ENCODE measurements at places on chromosomes 3 and 15. TPM values are rescaled to one million over a fixed set of nuclear protein-coding genes. Genes with fewer than 3 reads are reported as not detected.

DNA sequence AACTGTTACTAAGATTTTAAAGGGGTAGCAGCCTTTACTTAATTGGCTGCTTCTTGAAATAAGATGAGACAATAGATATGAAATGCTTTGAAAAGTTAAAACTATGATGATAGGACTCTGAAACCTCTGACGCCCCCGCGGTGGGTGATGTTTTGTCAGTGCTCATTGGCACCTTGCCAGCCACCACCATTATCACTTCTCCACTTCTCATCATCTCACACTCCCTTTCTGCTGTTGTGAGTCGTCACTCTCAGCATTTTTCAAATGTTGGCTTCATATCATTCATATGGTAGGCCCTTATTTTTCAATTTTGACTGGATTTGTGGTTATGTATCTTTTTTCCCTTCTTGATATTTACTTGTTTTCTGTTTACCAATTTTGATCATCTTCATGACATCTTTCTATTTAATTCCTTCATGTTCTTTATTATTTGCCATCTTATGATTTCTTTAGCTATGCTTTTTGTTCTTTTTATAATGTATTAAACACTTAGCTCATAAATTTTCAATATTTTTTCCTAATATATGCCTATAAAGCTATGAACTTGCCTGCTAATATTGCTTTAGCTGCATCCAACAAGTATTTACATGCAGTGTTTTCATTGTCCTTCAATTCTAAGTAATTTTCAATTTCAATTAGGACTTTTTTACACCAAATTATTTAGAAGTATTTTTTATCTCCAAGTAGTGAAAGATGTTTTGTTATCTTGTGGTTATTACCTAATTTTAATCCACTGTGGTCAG lies 30.3 kb upstream of the SKOR1 start:
- no peak for DNase-seq
- H3K36me3 ChIP-seq: peaks cover 18% of the 10 kb centered on the region
- no peaks in the 10 kb centered on the region for H3K27me3 ChIP-seq
- H3K4me3 ChIP-seq: no peak overlapping the region
- H3K4me1 ChIP-seq: peaks cover 2% of the 10 kb centered on the region

- DNase-seq: no peak
- H3K4me1 ChIP-seq: no peaks in the 10 kb centered on the region
- H3K4me3 ChIP-seq: no peak overlapping the region
- H3K27me3 ChIP-seq: no peaks in the 10 kb centered on the region
- no peak overlapping the region for H3K27ac ChIP-seq
- no peaks in the 10 kb centered on the region for H3K36me3 ChIP-seq
Observed at GRCh38 chr3:189419683-189420082, 211.5 kb upstream of the TP63 start.

GRCh38 chr3:72538070-72538745 lies 310.0 kb downstream of the SHQ1 start:
- no peak for DNase-seq
- H3K27ac ChIP-seq: no peak overlapping the region
- peaks cover 3% of the 10 kb centered on the region for H3K27me3 ChIP-seq
- H3K4me3 ChIP-seq: no peak overlapping the region

DNA sequence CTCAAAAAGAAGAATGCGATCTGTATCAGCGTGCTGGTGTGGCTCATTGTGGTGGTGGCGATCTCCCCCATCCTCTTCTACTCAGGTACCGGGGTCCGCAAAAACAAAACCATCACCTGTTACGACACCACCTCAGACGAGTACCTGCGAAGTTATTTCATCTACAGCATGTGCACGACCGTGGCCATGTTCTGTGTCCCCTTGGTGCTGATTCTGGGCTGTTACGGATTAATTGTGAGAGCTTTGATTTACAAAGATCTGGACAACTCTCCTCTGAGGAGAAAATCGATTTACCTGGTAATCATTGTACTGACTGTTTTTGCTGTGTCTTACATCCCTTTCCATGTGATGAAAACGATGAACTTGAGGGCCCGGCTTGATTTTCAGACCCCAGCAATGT lies 1.3 kb downstream of the P2RY1 start:
- H3K27me3 ChIP-seq: peaks cover 41% of the 10 kb centered on the region
- H3K36me3 ChIP-seq: no peaks in the 10 kb centered on the region
- H3K27ac ChIP-seq: no peak overlapping the region
- DNase-seq: no peak
- peaks cover 17% of the 10 kb centered on the region for H3K4me1 ChIP-seq

DNA sequence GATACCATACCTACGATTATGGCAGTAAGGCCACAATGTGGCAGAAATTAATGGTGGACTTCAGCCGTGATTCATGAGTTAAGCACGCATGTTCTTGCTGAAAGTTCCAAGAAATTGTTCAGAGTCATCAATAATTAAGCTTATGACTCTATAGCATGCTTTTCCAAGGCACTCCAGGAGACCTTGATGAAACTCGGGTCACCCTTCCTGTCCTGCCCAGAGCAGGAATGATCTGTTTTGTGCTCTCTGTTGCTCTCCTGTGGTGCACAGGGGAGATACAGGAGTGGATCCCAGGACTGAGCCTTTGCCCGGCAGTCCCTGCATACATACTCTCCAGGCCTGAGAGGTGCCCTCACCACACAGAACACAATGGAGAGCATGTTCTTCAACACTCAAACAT lies 141.6 kb upstream of the SLC2A2 start:
- DNase-seq: no peak
- no peaks in the 10 kb centered on the region for H3K27me3 ChIP-seq
- H3K4me3 ChIP-seq: no peak overlapping the region
- H3K36me3 ChIP-seq: peaks cover 60% of the 10 kb centered on the region
- no peak overlapping the region for H3K27ac ChIP-seq

- peaks cover 3% of the 10 kb centered on the region for H3K4me1 ChIP-seq
- H3K4me3 ChIP-seq: no peak overlapping the region
- DNase-seq: no peak
Observed at GRCh38 chr3:53843195-53844177, 2.7 kb downstream of the CHDH start.

DNA sequence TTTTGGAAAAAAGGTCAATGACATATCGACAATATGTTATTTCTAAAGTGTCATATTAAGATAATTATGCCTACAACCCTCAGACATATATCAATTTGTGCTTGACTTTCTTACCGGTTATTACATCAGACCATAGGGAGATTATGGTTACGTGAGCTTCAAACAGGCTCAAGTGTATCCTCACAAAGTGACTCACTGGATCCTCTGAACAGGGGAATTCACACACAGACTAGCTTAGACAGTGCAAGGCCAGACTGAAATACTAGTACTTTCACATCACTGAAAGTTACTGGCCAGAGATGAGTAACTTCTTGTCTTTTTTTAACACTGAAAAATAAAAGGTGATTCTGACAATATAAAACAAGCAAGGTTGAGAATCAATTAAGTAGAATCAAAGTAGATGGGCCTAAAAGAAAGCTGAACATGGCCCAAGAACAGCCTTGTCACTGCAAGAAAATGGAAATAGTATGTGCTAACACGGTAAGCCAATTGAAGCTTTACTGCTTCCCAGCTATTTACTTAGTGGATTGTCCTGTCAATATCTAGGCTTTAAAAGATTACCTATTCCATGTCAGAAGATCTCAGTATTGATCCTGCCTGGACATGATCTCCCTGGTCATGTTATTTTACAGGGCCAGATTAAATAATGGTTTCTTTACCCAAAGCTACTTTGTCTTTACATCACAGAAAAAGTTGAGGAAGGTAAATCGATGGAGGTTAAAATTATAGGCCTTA lies 848.6 kb downstream of the ROBO1 start:
- H3K27me3 ChIP-seq: no peaks in the 10 kb centered on the region
- no peak for DNase-seq
- no peaks in the 10 kb centered on the region for H3K36me3 ChIP-seq
- no peak overlapping the region for H3K27ac ChIP-seq
- H3K4me3 ChIP-seq: no peak overlapping the region
- H3K4me1 ChIP-seq: no peaks in the 10 kb centered on the region

- peak overlapping the region; percentile 71 for H3K27ac ChIP-seq
- peaks cover 15% of the 10 kb centered on the region for H3K27me3 ChIP-seq
- H3K36me3 ChIP-seq: peaks cover 2% of the 10 kb centered on the region
- DNase-seq: peak; percentile 37
Observed at GRCh38 chr3:143119974-143120715, 574 bp downstream of the CHST2 start.

DNA sequence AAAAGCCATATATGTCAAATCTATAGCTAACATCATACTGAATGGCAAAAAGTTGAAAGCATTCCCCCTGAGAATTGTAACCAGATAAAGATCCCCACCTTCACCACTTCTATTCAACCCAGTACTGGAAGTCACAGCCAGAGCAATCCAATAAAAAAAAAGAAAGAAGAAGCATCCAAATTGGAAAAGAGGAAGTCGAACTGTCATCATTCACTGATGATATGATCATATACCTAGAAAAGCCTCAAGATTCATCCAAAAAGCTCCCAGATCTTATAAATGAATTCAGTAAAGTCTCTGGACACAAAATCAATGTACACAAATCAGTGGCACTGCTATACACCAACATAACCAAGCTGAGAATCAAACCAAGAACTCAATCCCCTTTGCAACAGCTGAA lies 97.4 kb downstream of the CBLB start:
- no peak overlapping the region for H3K4me3 ChIP-seq
- H3K36me3 ChIP-seq: peaks cover 83% of the 10 kb centered on the region
- DNase-seq: no peak
- H3K27ac ChIP-seq: no peak overlapping the region

DNA sequence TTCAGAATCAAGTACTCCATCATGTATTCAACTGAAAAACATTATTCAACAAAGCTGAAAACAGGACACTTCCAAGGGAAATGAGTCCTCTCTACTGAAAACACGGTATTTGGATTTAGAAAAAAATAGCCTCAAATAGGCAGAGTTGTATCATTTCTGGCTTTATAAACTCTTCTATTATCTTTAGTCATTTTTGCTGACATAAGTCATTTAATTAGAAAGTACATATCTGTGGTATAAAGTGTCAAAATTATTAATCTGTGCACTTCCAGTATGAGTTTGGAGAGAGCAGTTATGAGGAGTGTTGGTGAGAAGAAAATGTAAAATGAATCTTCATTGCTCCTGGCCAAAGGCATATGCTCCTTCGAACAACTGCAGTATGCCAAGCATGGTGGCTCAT lies 59.3 kb downstream of the INO80 start:
- no peaks in the 10 kb centered on the region for H3K27me3 ChIP-seq
- H3K4me3 ChIP-seq: no peak overlapping the region
- no peaks in the 10 kb centered on the region for H3K4me1 ChIP-seq
- peaks cover 64% of the 10 kb centered on the region for H3K36me3 ChIP-seq

DNA sequence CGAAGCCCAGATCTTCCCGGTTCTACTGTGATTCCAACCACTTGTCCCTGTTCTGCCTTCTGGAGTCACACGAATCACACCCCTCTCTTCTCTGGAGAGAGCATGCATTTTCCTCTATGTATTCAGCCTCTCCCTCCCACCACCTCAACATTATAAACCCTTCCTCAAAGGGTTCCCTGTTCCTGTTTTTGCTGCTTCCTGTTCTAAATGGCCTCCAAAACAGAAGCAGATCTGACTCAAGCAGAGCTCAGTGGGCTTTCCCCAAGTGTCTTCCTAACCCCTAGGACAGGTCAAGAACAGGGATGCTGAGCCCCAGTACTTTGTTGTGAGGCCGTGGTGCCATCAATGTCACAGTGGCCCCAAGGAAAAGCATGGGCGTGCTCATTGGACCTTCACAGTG lies 75.7 kb upstream of the ARNT2 start:
- no peak overlapping the region for H3K4me3 ChIP-seq
- no peaks in the 10 kb centered on the region for H3K4me1 ChIP-seq
- no peaks in the 10 kb centered on the region for H3K36me3 ChIP-seq
- no peak overlapping the region for H3K27ac ChIP-seq
- no peak for DNase-seq

- no peak for DNase-seq
- no peak overlapping the region for H3K4me3 ChIP-seq
- H3K36me3 ChIP-seq: no peaks in the 10 kb centered on the region
- no peak overlapping the region for H3K27ac ChIP-seq
- H3K4me1 ChIP-seq: no peaks in the 10 kb centered on the region
Observed at GRCh38 chr3:126684218-126684751, 19.8 kb upstream of the CHCHD6 start.

- H3K4me3 ChIP-seq: peak overlapping the region; percentile 62
- H3K27ac ChIP-seq: peak overlapping the region; percentile 94
- DNase-seq: peak; percentile 77
- peaks cover 9% of the 10 kb centered on the region for H3K36me3 ChIP-seq
Observed at GRCh38 chr3:125141596-125142419, 70.7 kb downstream of the SLC12A8 start.

- H3K27me3 ChIP-seq: no peaks in the 10 kb centered on the region
- no peaks in the 10 kb centered on the region for H3K36me3 ChIP-seq
- peaks cover 54% of the 10 kb centered on the region for H3K4me1 ChIP-seq
Observed at GRCh38 chr15:84736375-84736774, 12.0 kb upstream of the ZNF592 start.

DNA sequence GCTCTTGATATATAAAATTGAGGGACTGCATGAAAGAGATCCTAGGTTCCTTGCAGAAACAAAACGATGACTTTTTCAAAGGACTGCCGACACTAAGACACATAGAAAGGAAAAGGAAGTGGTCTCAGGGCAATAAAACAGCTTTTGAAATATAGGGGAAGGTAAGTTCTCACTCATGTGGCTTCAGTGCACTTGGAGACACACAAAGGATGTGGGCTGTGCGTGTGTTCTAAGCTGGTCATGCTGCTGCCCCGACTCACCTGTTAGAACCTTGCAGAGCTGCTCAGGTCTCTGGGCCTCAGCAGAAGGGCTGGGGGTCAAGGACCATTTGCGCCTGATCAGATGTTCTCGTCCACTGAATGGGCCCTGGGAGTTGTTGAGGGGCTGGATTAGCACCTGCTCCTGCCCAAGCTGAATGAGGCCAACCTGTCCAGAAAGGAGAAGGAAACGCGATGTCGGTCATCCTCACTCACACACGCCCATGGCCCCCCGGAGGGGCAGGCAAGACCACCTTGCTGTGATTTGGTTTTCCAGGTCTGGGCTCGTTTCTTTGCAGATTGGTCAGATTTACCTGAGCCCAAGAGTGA lies 11.1 kb downstream of the ADAMTS17 start:
- no peaks in the 10 kb centered on the region for H3K27me3 ChIP-seq
- H3K36me3 ChIP-seq: peaks cover 4% of the 10 kb centered on the region

DNA sequence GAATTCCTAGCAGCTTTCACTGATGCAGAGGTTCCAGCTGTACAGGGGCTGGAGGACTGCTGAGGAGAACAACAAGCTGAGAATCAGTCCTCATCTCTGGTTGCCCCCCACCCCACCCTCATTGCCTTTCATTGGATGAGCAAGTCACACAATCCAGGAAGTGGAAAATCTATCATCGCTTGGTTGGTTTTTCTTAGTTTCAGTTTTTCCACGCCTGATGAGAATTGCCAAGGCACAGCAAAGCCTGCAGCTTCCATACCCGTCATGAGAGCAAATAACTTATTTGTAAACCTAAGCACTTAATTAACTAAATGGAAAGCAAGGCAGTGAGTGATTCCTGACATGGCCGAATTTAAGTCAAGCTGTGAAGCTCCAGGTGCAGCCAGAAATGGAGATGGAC lies 21.4 kb upstream of the LIPC start:
- DNase-seq: peak; percentile 58
- peaks cover 25% of the 10 kb centered on the region for H3K4me1 ChIP-seq
- no peaks in the 10 kb centered on the region for H3K27me3 ChIP-seq
- H3K27ac ChIP-seq: peak overlapping the region; percentile 96

GRCh38 chr3:169509780-169510692 lies 153.5 kb downstream of the MECOM start:
- H3K27ac ChIP-seq: peak overlapping the region; percentile 7
- DNase-seq: no peak

GRCh38 chr3:143977341-143978262 lies 6.0 kb downstream of the DIPK2A start:
- H3K36me3 ChIP-seq: peaks cover 10% of the 10 kb centered on the region
- peak overlapping the region; percentile 33 for H3K27ac ChIP-seq
- H3K27me3 ChIP-seq: no peaks in the 10 kb centered on the region
- H3K4me3 ChIP-seq: no peak overlapping the region
- DNase-seq: no peak
- peaks cover 36% of the 10 kb centered on the region for H3K4me1 ChIP-seq

PCNP gene
- total RNA-seq: 169 TPM

SLC24A5 gene
- total RNA-seq: not detected
